GM12878 (cell line): ENCODE measurements at places on chromosomes 16 and 17. TPM values are rescaled to one million over a fixed set of nuclear protein-coding genes. Genes with fewer than 3 reads are reported as not detected.
A peak's percentile ranks its signal among the peaks of the same experiment; 100 is the strongest.

DNA sequence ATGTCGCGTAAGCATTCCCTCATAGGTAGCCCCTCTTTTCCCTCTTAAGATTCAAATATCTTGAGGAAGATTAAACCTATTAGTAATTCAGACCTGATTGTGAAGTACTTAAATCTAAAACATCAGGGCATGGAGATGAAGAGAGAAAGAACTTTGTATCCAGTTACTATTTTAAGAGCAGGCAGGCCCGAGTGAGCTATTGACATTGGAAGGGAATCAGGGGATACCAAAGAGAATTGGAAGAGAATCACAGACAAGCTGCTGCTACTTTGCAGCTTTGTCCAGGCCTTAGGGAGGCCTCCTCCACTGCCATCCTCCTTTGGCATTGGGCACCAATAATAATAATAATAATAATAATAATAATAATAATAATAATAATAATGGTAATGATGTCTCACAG is 170.5 kb downstream of the MRTFB start:
- no peak for DNase-seq

GRCh38 chr16:82149536-82149935 is 20.5 kb downstream of the MPHOSPH6 start:
- DNase-seq, result no peak

The TP53TG3C gene
- total RNA-seq, result not detected in 2 replicates

The CCL1 gene
- total RNA-seq, result 0.54 TPM in 1 of 2 replicates, not detected in the other

DNA sequence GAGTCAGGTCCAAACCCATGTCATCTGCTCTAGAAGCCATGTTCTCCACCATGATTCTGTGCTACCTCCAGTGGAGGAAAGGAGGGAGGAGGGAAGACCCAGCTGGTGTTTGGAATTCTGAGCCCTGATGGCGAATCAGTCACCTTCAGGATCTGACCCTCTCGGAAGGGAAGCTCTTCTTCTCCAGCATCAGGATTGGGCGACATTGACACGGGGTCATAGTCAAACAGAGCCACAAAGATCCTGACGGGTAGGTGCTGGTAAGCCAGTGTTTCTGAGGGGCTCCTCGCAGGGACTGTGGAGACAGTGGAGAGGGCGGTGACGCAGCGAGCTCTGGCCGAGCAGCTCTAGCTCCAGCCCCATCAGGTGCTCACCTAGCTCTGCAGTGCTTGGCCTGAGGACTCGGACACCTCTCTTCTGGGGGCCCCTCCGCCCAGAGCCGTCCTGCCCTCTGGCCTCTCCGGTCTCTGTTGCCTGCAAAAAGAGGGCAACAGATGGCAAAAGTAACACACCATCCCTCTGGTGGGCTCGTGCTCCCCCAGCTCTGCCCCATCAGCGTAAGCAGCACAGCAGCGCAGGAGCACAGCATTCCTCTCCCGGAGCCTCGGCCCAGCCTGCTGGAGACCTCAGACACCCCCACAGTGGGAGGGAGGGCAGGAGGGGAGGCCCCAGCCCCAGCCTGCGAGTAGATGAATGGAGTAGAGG is 21.0 kb downstream of the TSPOAP1 start:
- DNase-seq, result no peak

DNA sequence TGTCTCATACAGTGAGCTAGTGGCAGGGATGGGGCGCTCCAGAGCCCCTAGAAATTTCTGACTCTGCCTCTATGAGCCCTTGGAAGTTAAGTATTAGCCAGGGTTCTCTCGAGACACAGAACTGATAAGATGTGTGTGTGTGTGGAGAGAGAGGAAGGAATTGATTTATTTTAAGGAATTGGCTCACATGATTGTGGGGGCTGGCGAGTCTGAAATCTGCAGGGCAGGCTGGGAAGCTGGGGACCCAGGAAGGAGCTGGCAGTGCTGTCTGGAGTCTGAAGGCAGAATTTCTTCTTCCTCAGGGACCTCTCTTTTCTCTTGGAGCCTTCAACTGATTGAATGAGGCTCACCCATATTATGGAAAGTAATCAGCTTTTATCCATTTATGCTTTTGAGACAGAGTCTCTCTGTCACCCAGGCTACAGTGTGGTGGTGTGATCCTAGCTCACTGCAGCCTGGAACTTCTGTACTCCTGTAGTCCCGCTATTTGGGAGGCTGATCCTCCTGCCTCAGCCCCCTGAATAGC is 16.8 kb downstream of the LRRC75A start:
- no peak for DNase-seq

- peak; percentile 67 for DNase-seq
Observed at GRCh38 chr17:18033442-18034099, 5.4 kb downstream of the ATPAF2 start.

The CCL18 gene
- total RNA-seq, result not detected in 2 replicates

- no peak for DNase-seq
Observed at GRCh38 chr17:32878211-32878610, 1.3 kb upstream of the MYO1D start.

DNA sequence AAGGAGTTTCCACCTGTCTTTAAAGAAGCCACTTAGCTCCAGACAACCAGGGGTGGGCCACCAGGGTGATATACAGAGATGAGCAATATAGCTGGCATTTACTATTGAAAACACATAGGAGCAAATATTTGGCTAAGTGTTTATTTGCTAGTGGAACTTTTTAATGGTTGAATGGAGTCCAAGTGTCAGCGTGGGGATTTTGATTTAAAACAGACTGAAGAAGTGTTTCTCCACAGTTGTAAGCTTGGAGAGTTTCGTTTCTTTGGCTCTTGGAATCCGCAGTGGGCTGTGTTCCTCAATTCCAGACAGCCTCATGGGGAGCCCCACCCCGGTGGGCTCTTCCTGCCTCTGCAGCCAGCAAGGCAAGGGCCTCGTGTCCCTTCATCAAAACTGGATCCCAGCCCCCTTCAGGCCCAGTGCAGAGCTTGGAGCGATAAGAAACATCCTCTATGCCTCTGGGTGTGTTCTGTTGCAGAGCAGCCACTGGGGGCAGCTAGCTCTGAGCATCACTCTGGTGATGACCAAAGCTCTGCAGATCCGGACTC is 36.1 kb downstream of the NOG start:
- no peak for DNase-seq

GRCh38 chr16:30113711-30114333 is 485 bp upstream of the GDPD3 start:
- DNase-seq, result no peak

The SLC12A3 gene
- total RNA-seq, result 4.8 and 5.2 TPM in 2 replicates

The SDR42E1 gene
- 2.6 and 3.2 TPM in 2 replicates for total RNA-seq

DNA sequence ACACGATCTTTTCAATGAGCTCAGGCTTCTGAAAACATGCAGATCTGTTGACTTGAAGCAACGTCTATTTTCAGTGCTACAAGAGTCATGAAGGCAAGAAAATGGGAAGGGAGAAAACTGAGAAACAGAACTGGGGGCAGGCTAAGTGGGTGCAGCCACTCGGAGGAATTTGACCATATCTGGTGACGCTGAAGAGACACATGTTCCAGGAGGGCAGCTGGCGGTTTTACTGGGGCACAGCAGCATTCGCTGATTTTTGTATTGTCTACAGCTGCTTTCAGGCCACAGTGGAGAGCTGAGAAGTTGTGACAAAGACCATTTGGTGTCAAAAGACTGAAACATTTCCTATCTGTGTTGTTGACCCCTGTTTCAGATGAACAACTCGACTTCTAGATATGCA is 103.0 kb upstream of the ELAC2 start:
- DNase-seq, result no peak

GRCh38 chr17:65551267-65552040 is 10.0 kb downstream of the AXIN2 start:
- DNase-seq, result no peak

- no peak for DNase-seq
Observed at GRCh38 chr17:725746-726145, 6.7 kb upstream of the TLCD3A start.

DNA sequence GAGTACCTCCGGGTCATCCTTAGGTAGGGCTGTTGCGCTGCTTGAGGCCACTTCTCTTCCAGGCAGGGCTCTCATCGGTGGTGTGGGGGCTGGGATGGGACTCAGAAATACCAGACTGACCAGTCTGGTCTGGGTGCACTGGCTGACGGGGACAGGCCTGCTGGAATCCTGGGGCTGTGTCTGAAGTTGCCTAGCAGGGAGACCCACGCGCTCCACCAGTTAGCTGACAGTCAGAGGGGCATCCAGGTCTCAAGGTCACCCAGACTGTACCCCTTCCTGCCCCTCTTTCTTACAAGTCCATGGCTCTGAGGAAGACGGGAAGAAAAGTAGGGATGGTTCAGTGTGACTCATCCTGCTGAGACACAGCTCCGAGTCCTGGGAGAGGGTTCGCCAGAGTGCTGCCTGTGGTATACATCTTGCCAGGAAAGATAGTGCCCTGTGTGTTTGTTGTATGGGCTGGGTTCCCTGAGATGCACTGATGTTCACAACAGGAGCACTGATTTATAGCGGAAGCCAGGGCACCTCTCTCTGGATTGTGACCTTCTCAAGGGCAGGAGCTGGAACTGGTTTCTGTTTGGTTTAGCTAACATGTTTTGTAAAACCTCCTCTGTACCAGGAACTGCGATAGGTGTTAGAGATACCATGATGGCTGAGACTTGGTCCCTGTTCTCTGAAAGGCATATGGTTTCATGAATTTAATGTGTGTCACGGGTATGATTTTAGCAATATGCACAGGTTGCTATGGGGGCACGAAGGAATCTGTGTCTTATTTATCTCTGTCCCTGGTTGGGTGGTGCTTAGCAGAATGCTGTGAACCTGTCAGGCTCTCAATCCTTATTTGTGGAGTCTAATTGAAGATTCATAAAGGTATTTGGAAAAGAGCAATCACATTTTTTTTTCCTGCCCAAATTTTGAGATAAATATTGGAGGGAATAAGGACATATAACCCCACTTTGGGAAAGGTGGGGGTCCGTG is 97.5 kb downstream of the OR1D5 start:
- DNase-seq, result no peak

DNA sequence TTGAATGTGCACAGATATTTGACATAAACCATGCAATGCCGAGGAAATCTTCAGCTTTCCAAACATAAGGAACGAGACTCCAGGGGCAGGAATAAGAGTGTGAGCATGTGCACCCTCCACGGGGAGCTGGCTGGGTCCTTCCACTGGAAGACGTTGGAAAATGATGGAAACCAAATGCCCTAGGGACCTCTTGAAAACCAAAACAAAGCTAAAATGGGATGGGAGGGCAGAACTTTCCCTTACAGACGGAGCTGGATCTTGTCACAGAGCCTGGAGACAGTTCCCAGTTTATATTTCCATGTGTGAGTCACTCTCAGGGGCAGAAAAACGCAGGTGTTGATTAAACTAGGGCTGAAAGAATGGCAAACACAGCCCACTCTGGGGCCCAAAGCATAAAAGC is 34.4 kb upstream of the DNAH17 start:
- no peak for DNase-seq
